GM23338 (cell line): ENCODE measurements at places on chromosomes 11 and 22. TPM values are rescaled to one million over a fixed set of nuclear protein-coding genes. Genes with fewer than 3 reads are reported as not detected.
A peak's percentile ranks its signal among the peaks of the same experiment; 100 is the strongest.

The DDX25 gene
- total RNA-seq, result 20.7 and 23.6 TPM in 2 replicates

DNA sequence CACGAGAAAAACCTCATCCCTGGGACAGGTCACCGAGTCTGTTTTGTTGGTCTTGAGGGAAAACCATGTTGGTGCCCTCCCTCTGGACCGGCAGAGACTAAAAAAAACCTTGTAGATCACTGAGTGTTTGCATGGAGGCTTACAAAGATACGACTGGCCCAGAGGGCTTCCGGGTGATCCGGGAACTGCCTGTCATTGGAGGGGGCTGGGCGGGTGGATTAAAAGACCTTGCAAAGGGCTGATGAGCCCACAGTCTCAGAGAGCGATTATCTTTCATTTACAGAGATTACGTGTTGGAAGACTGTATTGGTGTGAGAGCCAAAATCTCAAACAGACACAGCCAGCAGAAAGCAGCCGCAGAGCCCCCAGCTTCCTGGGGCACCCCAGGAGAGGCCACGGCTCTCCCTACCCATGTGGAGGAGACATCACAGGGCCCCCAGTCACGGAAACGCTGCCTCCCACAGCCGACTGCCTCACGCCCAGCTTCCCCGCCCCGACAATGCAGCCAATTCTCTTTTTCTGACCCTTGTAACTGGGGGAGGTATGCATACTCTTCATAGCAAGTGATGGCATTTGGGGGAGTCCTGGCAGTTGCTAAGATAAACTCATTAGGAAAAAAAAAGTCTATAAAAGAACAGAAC is 426.4 kb downstream of the CTTN start:
- DNase-seq, result peak; percentile 24

- no peak for DNase-seq
Measured at GRCh38 chr22:44454113-44454769, 43.8 kb downstream of the RTL6 start.

The C11orf24 gene
- 45.2 and 57.5 TPM in 2 replicates for total RNA-seq

DNA sequence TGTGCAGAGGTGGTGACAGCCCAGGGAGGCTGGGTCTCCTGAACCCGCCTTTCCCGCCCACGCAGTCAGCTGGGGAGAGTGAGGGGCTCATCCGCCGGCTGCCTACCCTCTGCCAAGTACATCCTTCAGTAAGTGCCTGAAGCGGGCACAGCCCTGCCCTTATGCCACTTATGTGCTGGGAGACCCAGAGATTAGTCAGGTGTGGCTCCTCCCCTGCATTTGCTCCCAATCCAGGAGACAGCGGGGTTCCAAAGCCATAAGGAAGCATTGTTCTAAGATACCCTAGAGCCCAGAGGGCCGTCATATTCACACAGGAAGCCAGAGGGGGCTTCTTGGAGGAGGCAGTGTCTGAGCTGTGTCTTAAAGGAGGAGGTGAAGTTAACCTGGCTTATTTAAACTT is 5.8 kb upstream of the PPP6R3 start:
- peak; percentile 68 for DNase-seq

- DNase-seq, result no peak
Measured at GRCh38 chr11:27514076-27514475, 7.5 kb upstream of the LIN7C start.

DNA sequence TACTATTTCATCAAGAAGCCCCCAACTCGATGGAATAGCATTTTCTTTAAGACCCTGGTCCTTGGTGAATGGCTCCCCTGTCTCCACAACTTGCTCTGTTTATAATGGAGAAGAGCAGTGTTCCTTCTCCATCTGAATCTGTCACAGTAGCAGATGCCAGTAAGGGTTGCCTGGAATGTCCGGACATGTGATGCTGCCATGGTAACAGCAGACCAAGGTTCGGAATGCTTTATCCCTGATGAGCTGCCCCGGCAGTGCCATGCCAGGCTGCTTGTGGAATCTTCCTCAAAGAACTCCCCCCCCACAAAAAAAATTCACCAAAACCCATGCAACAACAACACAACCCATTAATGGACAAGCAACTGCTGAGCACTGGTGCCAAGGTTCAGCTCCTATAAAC is 72.5 kb downstream of the KCNC1 start:
- DNase-seq, result no peak

DNA sequence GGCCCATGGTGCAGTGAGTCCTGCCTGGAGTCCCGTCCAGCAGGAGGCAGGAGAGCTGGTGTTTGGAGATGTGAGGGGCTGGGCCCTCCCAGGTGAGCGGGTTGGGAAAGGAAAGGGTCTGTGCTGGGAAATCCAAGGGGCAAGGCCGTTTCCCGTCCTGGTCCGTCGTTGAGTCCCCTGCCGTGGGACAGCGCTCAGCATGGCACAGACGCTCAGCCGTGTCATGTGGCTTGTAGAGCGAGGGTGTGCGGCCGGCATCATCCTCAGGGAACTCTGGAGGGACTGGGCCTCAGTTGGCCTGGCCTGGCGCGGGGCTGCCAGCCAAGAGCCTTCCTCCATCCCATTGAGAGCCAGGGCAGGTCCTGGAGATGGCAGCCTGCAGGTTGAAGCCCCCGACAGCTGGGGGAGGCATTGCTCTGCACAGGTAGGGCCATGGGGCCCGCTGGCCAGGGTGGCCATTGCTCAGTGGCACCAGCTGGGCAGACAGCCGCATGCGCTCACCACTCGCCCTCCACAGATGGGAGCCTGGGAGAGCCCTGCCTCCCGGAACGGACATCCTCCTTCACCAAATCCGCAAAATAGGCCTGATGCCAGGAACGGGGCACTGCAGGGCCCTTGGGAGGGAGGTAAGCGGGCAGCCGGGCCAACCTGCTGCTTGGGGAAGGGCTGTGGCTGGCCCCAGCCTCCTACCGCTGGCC is 28.7 kb downstream of the KCNQ1 start:
- DNase-seq, result no peak

The ARFGAP3 gene
- total RNA-seq, result 17.7 and 19.1 TPM in 2 replicates

DNA sequence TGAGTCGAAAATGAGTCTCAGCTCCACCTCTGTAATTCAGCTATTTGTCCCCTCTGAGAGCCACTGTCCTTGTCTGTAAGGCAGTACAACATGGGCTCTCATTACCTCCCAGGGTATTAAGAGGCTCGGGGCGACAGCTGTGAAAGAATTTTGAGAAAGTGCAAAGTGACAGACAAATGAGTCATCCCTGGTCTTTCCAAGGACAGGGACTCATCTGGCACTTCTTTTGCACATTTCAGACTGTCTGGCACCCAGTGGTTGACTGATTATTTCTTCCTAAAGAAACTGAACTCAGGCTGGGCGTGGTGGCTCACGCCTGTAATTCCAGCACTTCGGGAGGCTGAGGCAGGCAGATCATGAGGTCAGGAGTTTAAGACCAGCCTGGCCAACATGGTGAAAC is 62.1 kb upstream of the ARFGAP3 start:
- no peak for DNase-seq

- no peak for DNase-seq
Measured at GRCh38 chr11:116070520-116070919, 566.3 kb upstream of the CADM1 start.

- no peak for DNase-seq
Measured at GRCh38 chr11:112794331-112794846, 166.8 kb upstream of the NCAM1 start.

DNA sequence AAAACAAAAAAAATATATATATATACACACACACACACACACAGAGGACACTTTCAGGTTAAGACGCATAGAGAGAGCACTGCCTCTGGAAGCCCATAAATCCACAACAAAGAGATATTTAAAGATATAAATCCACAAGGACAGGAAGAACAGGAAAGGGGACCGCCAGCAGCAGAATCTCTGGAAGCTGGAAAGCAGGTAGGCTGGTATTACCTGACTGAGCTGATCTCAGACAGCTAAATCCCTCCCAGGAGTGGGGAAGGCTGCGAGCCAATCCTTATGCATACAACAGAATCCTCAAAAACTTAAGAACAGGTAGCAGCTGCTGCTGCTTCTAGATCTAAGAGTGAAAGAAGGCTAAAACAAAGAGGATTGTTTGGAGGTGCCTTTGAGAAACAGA is 1.8 kb upstream of the MCAT start:
- no peak for DNase-seq

- DNase-seq, result no peak
Measured at GRCh38 chr11:1783725-1784529, 20.2 kb upstream of the CTSD start.

GRCh38 chr11:78708388-78708787 is 133.7 kb upstream of the NARS2 start:
- peak; percentile 47 for DNase-seq

GRCh38 chr22:44543362-44543761 is 45.3 kb upstream of the RTL6 start:
- no peak for DNase-seq

DNA sequence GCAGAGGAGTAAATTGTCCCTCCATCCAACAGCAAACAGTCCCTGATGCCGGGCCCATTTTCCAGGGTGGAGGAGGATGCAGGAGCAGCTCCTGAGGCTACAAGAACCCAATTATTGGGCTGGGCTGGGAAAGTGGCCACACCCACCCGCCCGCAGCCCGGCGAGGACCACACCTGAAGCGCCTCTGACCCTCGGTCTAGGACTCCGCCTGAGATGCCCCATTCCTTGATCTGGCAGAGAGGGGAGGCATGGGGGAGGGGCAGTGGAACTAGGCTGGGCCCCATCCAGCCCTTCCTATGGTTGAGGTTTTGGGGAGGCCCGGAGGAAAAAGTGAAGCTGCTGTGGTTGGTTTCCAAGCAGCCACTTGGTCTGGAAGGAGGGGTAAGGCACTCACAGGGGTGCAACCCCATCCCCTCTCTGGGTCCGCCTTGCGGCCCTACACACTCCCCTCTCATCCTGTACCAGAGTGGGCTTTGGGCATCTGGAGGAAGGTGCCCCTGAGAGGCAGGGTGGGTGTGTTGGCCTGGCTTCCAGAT is 2.4 kb upstream of the LGALS1 start:
- DNase-seq, result no peak

DNA sequence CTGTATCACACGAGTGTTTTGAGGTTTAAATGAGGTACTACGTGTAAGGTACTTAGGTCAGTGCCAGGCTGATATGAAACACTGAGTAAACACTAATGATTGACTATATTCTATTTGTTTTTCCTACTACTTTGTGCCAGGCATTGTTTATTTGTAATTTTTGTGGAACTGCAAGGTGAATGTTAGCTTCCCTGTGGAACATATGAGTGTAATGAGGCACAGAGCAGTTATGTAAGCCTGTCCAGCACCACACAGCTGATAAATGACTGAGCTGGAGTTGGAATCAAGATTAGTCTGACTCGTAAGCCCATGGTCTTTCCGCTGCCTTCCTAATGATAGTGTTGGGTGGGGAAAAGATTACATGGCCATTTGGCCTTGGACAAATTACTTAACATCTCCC is 5.9 kb downstream of the SLC37A2 start:
- no peak for DNase-seq

GRCh38 chr22:44192098-44192815 is 11.5 kb downstream of the PARVG start:
- peak; percentile 67 for DNase-seq

The ISX gene
- total RNA-seq, result not detected in 2 replicates

DNA sequence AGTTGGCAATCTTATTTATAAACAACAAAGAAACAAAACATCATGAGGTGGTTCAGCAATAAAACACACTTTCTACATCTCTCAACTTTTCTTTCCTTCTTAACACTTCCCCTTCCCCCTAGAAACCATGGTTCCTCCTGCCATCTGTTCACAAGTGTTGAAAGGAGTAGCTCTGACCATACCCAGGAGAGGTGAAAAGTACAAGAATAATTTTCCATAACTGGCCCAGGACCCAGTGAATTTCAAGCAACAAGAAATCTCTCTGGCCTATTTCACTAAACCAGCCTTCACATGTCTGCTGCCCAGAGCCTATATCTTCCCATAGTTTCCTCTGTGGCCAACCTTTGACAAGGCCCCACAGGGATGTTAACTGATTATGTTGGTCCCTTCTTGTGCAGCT is 98.2 kb upstream of the CEP126 start:
- DNase-seq, result no peak

DNA sequence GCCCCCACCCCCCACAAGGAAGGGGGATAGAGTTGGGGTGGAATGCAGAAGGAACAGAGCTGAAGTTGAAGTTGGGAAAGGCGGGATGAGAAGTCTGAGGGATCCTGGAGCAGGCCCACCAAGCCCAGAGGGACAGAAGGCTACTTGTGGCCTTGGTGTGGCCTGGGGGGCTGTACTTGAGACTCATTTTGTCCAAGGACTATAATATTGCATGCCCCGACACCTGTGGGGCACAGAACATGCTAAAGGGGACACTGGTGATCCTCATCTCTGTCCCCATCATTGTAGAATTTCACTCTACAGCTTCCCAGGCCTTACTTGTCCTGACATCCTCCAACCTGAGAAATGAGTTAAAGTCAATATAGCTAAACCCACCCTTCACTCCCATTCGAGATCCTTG is 1.3 kb downstream of the ESAM start:
- no peak for DNase-seq

GRCh38 chr11:92855607-92856405 is 113.6 kb upstream of the MTNR1B start:
- no peak for DNase-seq

- no peak for DNase-seq
Measured at GRCh38 chr11:71462726-71463125, 9.7 kb downstream of the NADSYN1 start.

GRCh38 chr22:37636186-37636948 is 3.1 kb upstream of the SH3BP1 start:
- peak; percentile 47 for DNase-seq

The MS4A8 gene
- total RNA-seq, result not detected in 2 replicates
